Brain microvascular endothelial cell (primary cell): ENCODE measurements at places on chromosomes 5 and 9.

DNA sequence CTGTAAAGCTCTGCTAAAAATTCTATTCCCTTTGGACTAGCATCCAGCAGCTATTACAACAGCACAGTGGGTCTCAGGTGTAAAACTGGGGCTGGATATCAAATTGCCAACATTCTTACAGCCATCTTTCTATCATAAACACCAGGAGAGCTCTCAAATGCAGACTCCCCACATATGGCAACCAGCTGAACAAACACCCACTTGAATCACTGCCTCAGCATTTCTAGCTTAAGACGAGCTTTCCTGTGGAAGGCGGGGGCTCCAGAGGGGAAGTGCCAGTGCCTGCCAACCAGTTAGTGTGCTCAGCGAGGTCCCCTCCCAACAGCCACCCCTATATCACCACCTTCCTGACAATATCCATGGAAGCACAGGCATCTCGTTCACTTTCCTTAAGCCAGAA lies 62.2 kb downstream of the IPPK start:
- no peak for DNase-seq

- DNase-seq = no peak
These were observed 458 bp downstream of the PRSS3 start for GRCh38 chr9:33795819-33796218.

- no peak for DNase-seq
These were observed 7.5 kb upstream of the RECK start for GRCh38 chr9:36029202-36029601.

DNA sequence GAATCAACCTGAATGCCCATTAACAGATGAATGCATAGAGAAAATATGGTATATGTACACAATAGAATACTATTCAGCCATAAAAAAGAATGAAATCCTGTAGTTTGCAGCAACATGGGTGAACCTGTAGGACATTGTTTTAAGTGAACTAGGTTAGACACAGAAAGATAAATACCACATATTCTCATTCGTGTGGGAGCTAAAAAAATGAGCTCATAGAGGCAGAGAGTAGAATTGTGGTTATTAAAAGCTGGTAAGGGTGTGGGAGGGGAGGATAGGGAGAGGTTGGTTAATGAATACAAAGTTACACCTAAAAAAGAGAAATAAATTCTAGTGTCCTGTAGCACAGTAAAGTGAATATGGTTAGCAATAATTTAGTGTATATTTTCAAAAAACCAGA lies 23.5 kb downstream of the PTTG1 start:
- DNase-seq = no peak

- no peak for DNase-seq
These were observed 141.5 kb upstream of the FER start for GRCh38 chr5:108606185-108606584.

DNA sequence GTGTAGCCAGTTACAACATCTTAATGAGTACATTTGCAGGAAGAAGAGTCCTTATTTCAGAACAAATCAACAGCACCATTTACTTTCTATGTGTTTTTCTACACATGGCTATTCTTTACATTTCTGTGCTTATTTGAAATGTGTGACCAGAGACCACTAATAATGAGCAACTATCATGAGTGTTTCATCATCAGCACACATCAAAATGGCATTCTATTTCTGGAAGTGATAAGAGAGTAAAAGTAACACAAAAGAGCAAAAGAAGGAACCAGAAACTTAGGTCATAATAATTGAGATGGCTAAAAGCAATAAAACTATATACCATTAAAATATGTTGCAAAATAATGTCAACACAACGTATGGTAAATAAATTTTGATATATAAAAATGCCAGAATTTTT lies 159.7 kb downstream of the PBX3 start:
- DNase-seq = no peak

DNA sequence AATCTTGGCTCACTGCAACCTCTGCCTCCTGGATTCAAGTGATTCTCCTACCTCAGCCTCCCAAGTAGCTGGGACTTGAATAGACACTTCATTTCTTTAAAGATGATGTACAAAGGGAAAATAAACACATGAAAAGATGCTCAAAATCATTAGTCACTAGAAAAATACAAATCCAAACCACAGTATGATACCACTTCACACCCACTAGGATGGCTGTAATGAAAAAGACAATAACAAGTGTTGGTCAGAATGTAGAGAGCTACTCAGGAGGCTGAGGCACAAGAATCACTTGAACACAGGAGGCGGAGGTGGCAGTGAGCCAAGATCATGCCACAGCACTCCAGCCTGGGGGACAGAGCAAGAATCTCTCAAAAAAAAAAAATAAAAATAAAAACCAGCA lies 13.0 kb downstream of the F2RL2 start:
- peak; percentile 16 for DNase-seq

GRCh38 chr9:98793031-98793430 lies 3.3 kb downstream of the ANKS6 start:
- no peak for DNase-seq

DNA sequence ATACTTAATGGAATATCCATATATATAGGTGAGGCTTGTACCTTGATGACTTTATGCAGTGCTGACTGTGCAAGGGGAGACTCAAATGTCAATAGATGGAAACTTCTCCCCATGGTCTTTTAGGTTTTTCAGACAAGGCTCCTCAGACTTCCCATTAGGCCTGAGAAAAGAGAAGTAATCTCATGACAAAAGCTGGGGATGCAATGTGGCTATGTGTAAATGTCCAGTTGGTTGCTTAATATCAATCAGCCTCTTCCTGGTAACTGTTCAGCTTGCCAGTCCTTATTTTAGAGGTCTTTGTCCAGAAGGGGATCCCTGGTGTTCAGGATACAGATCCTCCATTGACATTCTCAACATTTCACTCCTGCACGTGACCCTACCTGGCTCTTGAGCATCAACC lies 621.1 kb upstream of the CDH18 start:
- no peak for DNase-seq

DNA sequence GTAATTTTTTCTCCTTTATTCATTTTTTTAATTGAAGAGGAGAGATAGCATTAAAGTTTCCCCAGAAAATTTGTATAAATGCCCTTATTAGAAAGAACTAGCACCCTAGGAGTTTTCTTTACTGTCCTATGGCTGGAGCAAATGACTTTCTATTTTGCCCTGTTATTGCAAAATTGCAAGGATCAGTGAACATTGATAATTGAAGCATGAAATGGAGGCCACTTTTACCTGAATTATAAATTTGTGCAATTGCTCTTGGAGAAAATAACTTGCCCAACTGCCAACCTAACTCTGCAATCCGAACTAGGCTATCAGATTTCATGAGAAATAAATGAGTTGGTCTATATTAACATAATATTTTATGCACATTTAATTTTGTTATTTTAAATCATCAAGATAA lies 111.9 kb downstream of the MTRR start:
- DNase-seq = no peak
